ENCODE measurements at places on chromosomes 12 and 14. TPM values are rescaled to one million over a fixed set of nuclear protein-coding genes. Genes with fewer than 3 reads are reported as not detected.

The SLC2A14 gene
- 0.14 TPM for total RNA-seq

The MAP1LC3B2 gene
- total RNA-seq, result 2.1 TPM

The SERPINA1 gene
- total RNA-seq, result 20.3 TPM

The ADCY4 gene
- total RNA-seq, result 4.6 TPM

The FOXA1 gene
- 0.97 TPM for total RNA-seq

The GPR137C gene
- 0.12 TPM for total RNA-seq

The KCNC2 gene
- not detected for total RNA-seq

The MYF5 gene
- not detected for total RNA-seq

The FLVCR2 gene
- 12.3 TPM for total RNA-seq

The OAS2 gene
- 139 TPM for total RNA-seq

DNA sequence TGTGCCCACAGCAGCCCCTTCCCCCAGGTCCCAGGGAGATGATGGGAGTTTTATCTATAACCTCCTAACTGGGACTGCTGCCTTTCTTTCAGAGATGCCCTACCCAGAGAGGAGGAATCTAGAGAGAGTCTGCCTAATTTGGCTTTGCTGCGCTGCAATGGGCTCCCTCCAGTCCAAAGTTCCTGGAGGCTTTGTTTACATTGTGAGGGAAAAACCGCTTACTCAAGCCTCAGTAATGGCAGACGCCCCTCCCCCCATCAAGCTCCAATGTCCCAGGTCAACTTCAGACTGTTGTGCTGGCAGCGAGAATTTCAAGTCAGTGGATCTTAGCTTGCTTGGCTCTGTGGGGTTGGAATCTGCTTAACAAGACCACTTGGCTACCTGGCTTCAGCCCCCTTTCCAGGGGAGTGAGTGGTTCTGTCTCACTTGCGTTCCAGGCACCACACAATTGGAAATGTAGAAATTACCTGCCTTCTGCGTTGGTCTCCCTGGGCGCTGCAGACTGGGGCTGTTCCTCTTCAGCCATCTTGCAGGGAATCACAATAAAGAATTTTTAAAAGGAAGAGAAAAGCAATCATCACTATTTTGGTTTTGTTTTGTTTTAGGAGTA lies 262.5 kb downstream of the FOXG1 start:
- H3K4me1 ChIP-seq, result no peaks in the 10 kb centered on the region
- H3K27me3 ChIP-seq, result no peaks in the 10 kb centered on the region
- H3K36me3 ChIP-seq, result peaks cover 5% of the 10 kb centered on the region
- no peak overlapping the region for H3K27ac ChIP-seq
- DNase-seq, result no peak

DNA sequence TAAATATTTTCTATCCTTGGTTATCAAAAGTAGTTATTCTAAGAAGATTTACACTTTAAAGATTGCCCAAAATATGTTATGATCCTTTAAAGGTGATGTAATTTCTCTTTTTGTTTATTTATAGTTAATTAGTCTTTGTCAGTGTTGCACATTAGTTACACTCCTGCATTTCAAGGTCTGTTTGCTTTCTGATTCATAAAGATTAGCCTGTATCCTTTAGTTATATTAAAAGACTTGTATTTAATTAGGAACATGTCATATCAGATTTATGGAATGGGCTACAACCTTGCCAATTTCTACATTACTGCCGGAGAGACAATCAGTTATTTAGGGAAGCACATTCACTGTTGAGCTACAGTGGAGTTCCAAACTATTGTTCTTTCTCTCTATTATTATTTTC lies 3.5 kb downstream of the EPYC start:
- H3K27me3 ChIP-seq, result no peaks in the 10 kb centered on the region
- no peak overlapping the region for H3K27ac ChIP-seq
- H3K4me1 ChIP-seq, result no peaks in the 10 kb centered on the region
- no peak for DNase-seq
- H3K36me3 ChIP-seq, result no peaks in the 10 kb centered on the region

GRCh38 chr14:91242635-91243034 lies 1.9 kb downstream of the GPR68 start:
- H3K27ac ChIP-seq, result peak overlapping the region; percentile 85
- peaks cover 100% of the 10 kb centered on the region for H3K4me1 ChIP-seq
- DNase-seq, result no peak
- peaks cover 30% of the 10 kb centered on the region for H3K36me3 ChIP-seq
- peak overlapping the region; percentile 77 for H3K4me3 ChIP-seq
- no peaks in the 10 kb centered on the region for H3K27me3 ChIP-seq

DNA sequence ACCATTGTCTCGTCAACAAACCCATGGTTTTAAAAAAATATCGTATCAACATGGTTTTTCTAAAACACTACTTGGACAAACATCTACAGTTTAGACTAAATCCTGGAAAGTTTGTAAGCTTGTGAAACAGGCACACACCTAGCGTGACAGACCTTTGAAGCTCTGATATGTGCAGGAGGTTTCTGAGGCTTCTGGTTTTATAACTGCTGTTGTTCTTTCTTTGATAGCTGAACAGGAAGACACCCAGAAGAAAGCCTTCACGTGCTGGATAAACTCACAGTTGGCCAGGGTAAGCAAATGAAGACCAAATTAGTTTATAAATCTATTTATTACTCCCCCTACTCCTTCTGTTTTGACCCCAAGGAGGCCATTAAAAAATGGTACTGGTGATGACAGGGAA lies 87.6 kb downstream of the SYNE2 start:
- H3K4me1 ChIP-seq, result peaks cover 25% of the 10 kb centered on the region
- no peaks in the 10 kb centered on the region for H3K36me3 ChIP-seq
- peak overlapping the region; percentile 81 for H3K27ac ChIP-seq
- no peak for DNase-seq

- no peak overlapping the region for H3K4me3 ChIP-seq
- no peak overlapping the region for H3K27ac ChIP-seq
- H3K36me3 ChIP-seq, result no peaks in the 10 kb centered on the region
- no peaks in the 10 kb centered on the region for H3K4me1 ChIP-seq
Observed at GRCh38 chr12:5794156-5794555, 150.9 kb downstream of the ANO2 start.

- peaks cover 70% of the 10 kb centered on the region for H3K4me1 ChIP-seq
- DNase-seq, result no peak
- H3K4me3 ChIP-seq, result peak overlapping the region; percentile 57
- no peaks in the 10 kb centered on the region for H3K27me3 ChIP-seq
Observed at GRCh38 chr12:15547691-15548090, 225.4 kb downstream of the PTPRO start.

- H3K27ac ChIP-seq, result peak overlapping the region; percentile 91
- peaks cover 33% of the 10 kb centered on the region for H3K4me1 ChIP-seq
- H3K27me3 ChIP-seq, result no peaks in the 10 kb centered on the region
Observed at GRCh38 chr12:88142610-88142991, 494 bp downstream of the TMTC3 start.

GRCh38 chr12:87413784-87414183 lies 615.4 kb downstream of the C12orf50 start:
- H3K4me3 ChIP-seq, result no peak overlapping the region
- DNase-seq, result no peak
- H3K27ac ChIP-seq, result no peak overlapping the region
- no peaks in the 10 kb centered on the region for H3K4me1 ChIP-seq
- no peaks in the 10 kb centered on the region for H3K36me3 ChIP-seq

- no peak overlapping the region for H3K27ac ChIP-seq
- H3K4me1 ChIP-seq, result no peaks in the 10 kb centered on the region
- no peak for DNase-seq
- H3K27me3 ChIP-seq, result no peaks in the 10 kb centered on the region
- H3K4me3 ChIP-seq, result no peak overlapping the region
- H3K36me3 ChIP-seq, result no peaks in the 10 kb centered on the region
Observed at GRCh38 chr12:3574986-3575385, 84.0 kb downstream of the PRMT8 start.

GRCh38 chr12:15834575-15834974 lies 45.4 kb upstream of the EPS8 start:
- H3K27ac ChIP-seq, result no peak overlapping the region
- H3K27me3 ChIP-seq, result peaks cover 15% of the 10 kb centered on the region
- H3K36me3 ChIP-seq, result no peaks in the 10 kb centered on the region
- no peaks in the 10 kb centered on the region for H3K4me1 ChIP-seq
- DNase-seq, result no peak

GRCh38 chr14:55446833-55447232 lies 6.4 kb upstream of the TBPL2 start:
- peaks cover 31% of the 10 kb centered on the region for H3K4me1 ChIP-seq
- H3K27me3 ChIP-seq, result no peaks in the 10 kb centered on the region
- H3K36me3 ChIP-seq, result no peaks in the 10 kb centered on the region
- H3K4me3 ChIP-seq, result no peak overlapping the region

DNA sequence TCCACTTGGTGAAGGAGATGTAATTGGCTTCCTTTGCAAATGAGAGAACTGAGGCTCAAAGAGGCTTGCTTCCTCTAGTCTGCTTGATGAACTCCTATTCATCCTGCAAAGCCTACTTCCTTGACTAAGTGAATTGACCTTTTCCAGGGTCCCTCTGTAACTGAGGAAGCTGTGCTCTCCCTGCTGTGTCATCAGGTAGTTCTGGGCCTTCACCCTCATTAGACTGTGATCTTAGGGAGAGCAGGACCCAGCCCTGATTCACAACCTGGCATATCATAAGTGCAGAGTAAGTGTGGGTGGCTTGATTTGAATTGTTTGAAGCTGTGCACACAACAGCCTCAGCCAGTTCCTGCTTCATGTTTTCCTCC lies 16.3 kb downstream of the ASB2 start:
- H3K36me3 ChIP-seq, result peaks cover 13% of the 10 kb centered on the region
- peak overlapping the region; percentile 99 for H3K27ac ChIP-seq
- no peak for DNase-seq
- H3K27me3 ChIP-seq, result no peaks in the 10 kb centered on the region
- H3K4me1 ChIP-seq, result peaks cover 100% of the 10 kb centered on the region
